ENCODE measurements at places on chromosomes 7 and 10.
A peak's percentile ranks its signal among the peaks of the same experiment; 100 is the strongest.

DNA sequence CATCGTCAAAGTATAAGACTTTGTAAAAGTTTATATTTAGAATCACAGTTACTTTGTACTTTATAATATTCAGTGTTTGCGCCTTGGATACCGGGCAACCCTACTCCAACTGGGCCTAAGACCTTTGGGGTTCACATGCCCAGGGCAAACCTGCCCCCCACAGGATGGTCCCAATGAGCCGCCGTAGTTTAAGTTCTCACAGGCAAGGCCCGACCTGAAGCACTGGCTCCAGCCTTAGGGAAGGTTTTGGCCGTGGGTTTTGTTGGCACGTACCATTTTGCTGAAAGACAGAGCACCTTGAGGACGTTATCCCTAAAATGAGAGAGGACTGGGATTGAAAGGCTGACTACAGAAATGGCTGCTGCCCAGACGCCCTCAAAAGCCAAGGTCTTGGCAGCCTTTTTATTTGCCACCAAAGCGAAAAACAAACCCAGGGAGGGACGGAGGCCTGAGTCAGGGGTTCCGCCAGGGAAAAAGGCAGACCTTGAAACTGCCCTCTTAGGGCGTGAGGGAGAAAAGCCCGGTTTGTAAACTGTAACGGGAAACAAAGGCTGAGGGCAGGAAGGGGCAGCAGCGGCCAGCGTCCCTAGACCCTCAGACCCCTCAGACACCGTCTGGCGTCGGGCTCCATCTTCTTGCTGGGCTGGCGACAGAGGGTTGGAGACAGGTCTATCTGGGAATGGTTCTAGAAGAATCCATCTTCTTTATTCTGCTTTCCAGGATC is at the start of gene CCDC172:
Gene CCDC172, plus strand, starts transcription at position 222 of the 724 bp plus-strand sequence. CDS start 564 bp downstream, outside the sequence.
- DNase-seq, result no peak

DNA sequence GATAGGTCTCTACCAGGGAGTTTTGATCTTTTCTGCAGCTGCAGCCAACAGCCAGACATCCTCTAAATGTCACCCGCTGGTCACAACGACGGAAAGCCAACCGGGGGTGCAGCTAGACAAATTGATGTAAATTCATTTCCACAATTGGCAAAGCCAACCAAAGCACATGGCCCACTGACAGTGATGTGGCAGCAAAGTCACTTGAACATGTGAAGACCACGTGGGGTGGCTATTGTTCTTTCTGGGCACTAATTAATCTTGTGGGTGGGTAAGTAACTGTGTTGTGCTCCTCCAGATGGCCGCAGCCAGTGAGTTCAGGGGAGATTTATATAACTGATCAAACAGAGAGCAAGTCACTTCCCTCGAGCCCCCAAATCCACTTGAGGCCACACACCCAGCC is 354.1 kb downstream of the ANKRD30A start:
- DNase-seq, result no peak

DNA sequence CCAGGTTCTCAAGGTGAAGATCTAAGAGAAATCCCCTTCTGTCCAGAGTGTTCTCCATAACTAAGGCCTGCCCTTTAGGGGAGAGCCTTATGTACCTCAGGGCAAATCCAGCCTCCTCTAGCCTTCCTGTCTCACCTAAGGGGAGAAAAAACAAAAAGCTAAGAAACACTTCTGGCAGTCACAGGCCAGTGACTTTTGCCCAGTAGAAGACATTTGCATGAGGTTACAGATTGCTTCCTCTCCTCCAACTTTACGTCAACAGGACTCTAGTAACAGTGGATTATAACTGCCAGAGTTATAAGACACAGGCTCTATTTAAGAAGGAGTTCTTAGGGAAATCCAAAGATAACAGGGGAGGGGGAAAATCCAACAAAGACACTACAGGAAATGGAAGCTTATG is 15.9 kb upstream of the FAM241B start:
- no peak for DNase-seq

- no peak for DNase-seq
These were observed 38.7 kb upstream of the DLG5 start for GRCh38 chr10:77965294-77965693.

GRCh38 chr7:14395860-14396259 is 406.4 kb upstream of the ETV1 start:
- DNase-seq, result no peak

DNA sequence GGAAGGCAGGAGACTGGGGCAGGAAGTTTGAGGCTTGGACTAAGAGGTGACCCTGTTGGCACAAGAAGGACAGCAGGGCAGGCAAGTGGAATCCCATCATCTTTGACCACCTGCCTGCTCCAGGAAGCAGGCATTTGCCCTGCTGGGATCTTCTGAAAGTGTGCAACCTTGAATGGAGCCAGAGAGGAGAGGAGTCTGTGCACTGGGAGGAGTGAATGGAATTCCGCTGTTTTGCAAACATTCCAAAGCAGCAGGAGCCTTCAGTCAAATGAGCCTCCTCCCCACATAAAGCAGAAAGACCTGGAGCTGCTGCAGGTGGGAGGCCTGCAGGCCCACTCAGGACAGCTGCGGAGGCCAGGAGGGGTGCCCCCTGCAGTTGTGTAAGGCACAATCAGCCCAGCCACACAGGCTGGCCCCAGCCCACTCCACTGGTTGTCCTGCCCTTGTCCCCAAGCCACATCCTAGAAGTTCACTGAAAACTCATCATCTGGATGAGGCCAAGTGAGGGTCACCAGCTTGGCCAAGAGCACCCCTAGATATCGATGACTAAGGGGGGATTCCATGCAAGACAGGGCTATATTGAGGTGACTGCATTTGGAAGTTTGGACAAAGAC is 249.5 kb downstream of the RPS24 start:
- no peak for DNase-seq

DNA sequence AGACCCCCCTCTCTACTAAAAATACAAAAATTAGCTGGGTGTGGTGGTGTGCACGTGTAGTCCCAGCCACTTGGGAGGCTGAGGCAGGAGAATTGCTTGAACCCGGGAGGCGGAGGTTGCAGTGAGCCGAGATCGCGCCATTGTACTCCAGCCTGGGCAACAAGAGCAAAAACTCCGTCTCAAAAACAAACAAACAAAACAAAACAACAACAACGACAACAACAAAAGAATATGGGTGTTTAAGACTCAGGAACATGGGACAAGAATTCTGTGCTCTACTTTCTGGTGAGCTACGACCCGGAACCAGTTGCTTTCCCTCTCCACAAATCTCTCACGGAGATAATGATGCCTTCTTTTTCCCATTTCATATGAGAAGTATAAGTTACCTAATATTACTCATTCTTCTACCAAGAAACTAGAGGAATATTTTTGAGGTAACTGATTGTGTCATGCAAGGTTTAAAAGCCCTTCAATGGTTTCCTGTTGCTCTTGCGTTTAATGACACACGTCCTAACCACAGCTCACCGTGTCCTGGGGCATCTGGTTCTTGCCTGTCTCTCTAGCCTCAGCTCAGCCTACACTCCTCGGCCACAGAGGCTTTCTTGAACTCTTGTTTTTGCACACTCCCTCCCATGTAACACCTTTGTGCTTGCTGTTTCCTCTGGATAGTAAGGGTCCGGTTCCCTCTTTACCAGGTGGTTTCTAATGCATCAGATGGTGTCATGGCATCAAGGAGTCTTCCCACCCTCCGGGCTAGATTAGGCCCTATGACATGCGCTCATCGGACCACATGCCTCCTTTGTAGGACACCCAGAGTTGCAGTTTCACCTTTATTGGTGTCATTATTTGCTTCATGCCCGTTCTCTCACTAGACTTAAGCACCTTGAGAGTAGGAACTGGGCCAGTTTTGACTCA is 67.5 kb downstream of the PFKFB3 start:
- DNase-seq, result no peak

GRCh38 chr7:2866601-2867000 is 22.5 kb upstream of the GNA12 start:
- DNase-seq, result no peak

DNA sequence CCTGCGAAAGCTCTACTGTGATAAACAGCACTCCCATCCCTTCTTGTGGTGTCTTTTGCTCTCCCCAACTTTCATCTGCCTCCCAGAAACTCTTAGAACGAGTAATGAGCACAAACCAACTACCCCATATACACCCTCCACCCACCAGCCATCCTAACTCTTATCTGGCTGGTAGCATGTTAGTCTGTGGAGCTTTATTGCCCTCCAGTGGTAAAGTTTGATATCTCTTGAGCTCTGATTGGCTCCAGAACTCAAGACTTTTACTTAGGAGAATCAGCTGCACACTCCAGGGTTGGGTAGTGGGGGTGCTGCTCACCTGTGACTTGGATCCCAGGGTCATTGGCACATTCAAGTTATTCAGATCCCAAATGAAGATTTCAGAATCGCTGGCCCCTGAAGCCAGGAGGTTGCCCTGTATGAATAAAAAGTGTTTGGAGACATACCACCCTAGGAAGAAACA is 10.9 kb downstream of the SEC31B start:
- DNase-seq, result no peak

- DNase-seq, result no peak
These were observed 483 bp downstream of the GDF10 start for GRCh38 chr10:47300429-47300931.

DNA sequence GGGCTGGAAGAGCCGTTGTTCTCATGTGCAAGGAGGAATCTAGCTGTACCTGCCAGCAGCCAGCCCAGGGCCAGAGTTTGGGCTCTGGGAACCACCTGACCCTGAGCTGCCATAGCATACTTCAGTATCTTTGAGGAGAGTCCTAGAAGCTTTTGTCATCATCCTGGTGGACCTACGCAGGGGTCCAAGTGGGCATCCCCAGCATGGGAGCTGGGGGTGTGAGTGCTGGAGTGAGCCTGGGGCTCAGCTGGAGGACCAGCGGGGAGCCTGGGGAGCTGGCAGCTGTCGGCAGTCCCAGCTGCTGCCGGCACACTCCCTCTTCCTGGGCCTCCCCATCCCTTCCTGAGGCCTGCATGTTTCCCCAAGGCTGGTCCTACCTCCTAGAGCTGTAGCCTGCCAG is 32.5 kb downstream of the C10orf105 start:
- DNase-seq, result no peak

GRCh38 chr7:6709808-6710207 is 3.1 kb upstream of the ZNF12 start:
- no peak for DNase-seq

DNA sequence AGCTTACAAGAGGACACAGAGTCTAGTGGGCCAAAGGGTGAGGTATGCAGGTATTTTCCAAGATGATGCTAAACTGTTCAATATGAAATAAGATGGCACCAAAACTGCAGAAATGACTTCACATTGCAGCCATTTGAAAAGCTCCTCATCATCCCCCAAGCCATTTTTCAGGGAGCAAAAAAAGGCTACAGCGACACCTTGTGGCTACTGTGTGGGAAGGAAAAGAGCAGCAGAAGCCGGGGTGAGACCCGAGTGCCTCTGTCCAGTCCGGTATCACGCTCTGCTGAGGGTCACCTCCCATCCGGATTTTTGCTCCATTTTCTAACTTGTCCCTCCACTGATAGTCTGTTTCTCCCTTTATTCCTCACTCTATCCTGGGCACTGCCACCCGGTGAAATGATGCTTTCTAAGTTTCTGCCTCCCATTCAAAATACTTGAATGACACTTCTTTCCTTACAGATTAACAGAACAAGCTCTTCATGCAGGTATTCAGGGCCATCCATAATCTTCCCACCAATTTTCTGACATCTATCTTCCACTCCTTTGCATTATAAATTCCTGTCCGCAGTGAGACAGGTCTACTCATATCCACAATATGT is 220.2 kb downstream of the DGKI start:
- DNase-seq, result peak; percentile 5

- no peak for DNase-seq
These were observed 21.6 kb downstream of the NT5C3A start for GRCh38 chr7:33040803-33041516.

GRCh38 chr10:51615764-51616298 is 83.6 kb downstream of the CSTF2T start:
- no peak for DNase-seq

DNA sequence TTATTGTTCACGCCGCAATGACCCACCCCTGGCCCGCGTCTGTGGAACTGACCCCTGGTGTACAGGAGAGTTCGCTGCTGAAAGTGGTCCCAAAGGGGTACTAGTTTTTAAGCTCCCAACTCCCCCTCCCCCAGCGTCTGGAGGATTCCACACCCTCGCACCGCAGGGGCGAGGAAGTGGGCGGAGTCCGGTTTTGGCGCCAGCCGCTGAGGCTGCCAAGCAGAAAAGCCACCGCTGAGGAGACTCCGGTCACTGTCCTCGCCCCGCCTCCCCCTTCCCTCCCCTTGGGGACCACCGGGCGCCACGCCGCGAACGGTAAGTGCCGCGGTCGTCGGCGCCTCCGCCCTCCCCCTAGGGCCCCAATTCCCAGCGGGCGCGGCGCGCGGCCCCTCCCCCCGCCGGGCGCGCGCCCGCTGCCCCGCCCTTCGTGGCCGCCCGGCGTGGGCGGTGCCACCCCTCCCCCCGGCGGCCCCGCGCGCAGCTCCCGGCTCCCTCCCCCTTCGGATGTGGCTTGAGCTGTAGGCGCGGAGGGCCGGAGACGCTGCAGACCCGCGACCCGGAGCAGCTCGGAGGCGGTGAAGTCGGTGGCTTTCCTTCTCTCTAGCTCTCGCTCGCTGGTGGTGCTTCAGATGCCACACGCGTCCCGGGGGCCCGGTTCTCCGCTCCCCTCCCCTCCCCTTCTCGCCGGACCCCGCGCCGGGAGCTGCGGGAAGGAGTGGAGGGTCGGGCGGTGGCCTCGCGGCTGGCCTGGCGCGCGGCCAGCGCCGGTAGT is at the start of gene CBX3:
Gene CBX3, plus strand, starts transcription at position 499 of the 772 bp plus-strand sequence. CDS start 1,254 bp downstream, outside the sequence.
- peak; percentile 88 for DNase-seq

All from cerebellum (tissue), 4 donors.